Activated CD4-positive, alpha-beta memory T cell treated with anti-CD3 and anti-CD28 coated beads for 36 hours (primary cell): ENCODE measurements at places on chromosomes 4 and X.
A peak's percentile ranks its signal among the peaks of the same experiment; 100 is the strongest.

GRCh38 chr4:149735796-149736195 lies 79.8 kb downstream of the IQCM start:
- DNase-seq, result no peak

DNA sequence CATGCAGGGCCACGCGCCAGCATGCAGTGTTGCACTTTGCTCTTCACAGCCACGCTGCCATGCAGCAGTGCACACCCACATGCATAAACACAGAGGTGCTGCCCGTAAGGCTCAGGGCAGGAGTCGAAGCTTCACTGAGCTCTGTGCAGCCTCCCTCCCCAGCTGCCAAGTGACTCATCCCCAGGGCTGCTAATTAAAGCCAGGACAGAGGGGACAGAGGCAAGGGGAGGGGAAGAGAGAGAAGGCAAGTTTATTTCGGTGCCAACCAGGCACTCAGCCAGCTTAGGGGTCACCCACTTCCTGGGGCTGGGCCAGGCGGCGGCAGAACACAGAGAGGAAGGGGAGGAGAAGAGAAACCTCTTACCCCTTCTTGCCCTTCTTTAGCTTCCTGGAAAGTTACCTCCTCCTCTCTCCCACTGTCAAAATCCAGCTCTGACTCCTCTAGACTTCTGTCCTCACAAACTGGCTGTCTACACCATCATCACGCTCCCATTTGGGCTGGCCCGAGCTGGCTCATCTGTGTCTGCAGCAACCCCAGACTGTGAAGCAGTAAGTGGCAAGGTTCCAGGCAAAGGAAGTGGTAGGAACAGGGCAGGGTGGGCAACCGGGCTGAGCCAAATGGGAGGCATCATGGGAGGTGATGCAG lies 6.2 kb upstream of the IQSEC2 start:
- DNase-seq, result peak; percentile 36

- DNase-seq, result no peak
Measured at GRCh38 chrX:17987783-17988182, 126.7 kb upstream of the RAI2 start.

GRCh38 chr4:23902222-23902804 lies 12.5 kb upstream of the PPARGC1A start:
- DNase-seq, result no peak

DNA sequence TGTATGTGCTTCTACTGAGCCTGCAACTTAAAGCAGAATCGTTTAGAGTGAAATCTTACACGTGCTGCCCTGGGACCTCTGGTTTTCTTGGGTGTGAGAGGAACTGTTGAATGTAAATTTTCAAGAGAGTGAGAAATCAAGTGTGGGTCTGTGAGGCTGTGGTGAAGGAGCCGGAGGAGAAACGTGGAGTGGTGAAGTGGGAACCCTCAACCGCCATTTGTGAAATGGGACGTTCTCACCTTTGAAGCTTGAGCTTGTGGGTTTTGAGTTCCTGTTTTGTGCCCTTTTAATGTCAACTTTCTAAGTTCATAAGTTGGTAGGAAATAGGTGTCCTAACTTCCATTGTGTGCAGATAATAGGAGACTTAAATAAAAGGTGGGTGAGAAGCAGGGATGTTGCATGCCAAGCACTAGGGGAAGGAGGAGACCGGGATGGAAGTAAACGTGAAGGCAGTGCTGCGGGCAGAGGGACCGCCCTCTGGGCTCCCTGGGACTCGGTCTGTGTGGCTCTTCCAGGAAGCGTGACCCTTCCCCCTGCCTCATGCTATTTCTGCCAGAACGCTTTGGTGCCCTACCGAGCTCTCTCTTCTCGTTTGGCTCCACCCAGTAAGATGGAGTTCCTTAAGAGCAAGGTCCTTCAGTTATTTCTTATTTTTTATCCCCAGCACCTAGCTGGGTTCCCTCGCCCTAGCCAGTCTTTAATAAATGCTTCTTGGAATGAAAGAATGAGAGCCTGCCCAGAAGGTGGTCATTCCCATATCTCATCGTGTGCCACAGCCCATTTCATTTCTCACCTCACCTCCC lies 56.0 kb downstream of the TMEM131L start:
- DNase-seq, result peak; percentile 80

- DNase-seq, result no peak
Measured at GRCh38 chr4:55729351-55730279, 90.0 kb upstream of the EXOC1L start.

DNA sequence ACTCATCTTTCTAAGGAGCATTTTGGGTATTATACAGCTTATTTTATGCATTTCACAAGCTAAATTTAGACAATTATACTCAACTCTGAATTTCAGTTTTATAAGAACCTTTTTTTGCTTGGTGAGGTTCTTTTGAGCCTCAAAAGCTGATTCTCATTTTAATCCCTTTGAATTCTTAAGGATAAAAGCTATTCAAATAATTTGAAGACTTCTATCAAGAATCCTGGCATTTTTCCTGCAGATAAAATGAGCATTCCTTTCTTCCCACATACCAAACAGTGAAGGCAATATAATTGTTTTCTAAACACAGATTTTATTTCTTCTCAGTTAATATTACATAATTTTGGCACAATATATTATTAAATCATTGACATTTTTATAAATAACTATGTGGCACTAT lies 118.4 kb upstream of the GPM6A start:
- DNase-seq, result no peak

DNA sequence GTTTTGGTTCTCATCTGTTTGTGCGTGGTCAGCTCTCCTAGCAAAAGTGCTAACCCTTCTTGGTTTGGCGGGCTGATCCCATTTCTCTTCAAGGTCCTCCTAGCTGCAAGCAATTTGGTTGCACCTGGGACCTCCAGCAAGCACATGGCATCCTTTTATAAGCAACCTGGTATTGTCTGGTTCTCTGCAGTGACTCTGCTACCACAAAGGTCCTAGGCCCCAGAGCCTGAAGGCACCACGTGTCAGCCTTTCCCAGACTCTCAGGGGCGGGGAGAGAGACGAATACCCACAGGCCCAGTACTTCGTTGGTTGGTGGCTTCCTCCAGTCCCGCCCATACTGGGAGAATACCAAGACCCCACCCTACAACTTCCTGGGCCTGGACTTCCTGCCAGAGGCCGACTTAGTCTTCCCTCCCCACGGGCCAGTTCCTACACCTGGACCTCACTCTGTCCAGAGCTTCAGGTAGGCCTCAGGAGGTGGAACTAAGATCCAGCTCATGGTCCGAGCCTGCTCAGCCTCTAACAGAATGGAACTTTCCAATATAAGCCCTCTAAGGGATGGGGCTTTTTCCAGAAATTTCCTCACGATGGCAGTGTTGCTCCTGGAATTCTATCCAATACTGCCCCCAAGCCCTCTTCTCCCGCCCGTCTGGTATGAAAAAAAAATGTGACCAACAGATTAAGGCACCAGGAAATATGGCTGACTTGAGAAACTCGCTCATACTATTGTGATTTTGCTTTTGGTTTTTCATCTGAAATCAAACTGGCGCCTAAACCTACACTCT lies 192.5 kb upstream of the STK26 start:
- DNase-seq, result peak; percentile 81

- DNase-seq, result no peak
Measured at GRCh38 chr4:45294464-45294863, 568.1 kb upstream of the GNPDA2 start.

- DNase-seq, result no peak
Measured at GRCh38 chrX:45537936-45538335, 337.3 kb upstream of the DIPK2B start.

DNA sequence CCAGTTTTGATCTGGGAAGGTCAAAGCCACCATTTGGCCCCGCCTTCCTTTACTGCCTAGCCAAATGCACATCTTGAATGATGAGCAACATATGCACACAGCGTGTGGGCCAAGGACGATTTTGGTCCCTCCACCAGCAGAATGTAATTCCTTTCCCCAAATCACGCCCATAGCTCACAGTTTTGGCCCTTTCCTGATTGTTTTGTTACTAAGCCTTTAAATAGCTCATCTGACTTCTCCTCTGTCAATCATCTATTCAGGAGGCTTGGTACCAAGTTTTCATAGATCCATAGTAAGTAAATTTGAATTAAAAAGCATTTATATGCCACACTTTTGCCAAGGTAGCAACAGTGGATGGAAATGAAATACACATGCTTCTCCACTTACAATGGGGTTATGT lies 123.3 kb downstream of the NFKB1 start:
- DNase-seq, result no peak

GRCh38 chr4:100054071-100054470 lies 104.0 kb upstream of the H2AZ1 start:
- DNase-seq, result no peak

DNA sequence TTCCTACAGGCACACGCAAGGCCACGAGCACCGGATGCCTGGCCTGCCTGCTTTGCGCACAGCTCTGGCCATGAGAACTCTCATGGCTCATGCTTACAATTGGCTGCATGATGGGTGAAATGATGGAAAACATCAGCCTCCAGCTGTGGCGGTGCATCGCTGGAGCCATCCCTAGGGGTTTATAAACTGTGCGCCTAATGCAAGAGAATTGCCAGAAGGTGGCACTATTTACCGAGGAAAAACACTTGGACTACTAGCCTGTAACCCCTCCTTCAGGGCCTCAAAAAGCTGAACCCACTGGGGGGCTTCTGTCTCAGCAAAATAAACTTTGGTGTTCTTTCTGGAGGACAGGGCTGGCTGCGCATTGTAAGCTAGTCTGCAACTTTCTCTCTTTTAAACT lies 51.9 kb downstream of the PHKA2 start:
- DNase-seq, result no peak

- peak; percentile 66 for DNase-seq
Measured at GRCh38 chr4:38663090-38663800, 754 bp upstream of the KLF3 start.

GRCh38 chr4:150237110-150237872 lies 159.0 kb downstream of the DCLK2 start:
- no peak for DNase-seq

DNA sequence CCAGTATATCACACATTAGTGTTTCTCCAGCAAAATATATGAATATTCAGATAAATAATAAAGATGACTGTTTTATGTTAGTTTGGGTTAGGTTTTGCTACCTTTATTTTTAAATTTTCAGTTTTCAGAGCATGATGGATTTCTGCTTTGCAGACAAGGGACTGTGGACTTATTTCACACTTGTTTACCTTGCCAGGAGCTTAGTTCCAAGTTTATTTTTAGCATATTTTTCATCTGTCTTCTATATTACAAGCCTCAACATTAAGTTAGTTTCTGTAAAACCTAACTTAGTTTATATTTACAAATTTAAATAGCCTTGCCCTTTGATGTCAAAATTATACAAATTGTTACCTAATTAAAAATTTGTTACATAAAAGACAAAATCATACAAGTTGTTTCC lies 163.4 kb downstream of the FBXW7 start:
- no peak for DNase-seq
